ENCODE measurements at places on chromosomes 6 and 20.
A peak's percentile ranks its signal among the peaks of the same experiment; 100 is the strongest.

GRCh38 chr6:74749211-74750147, 456.4 kb downstream of the COL12A1 start:
- peak; percentile 57 for DNase-seq

- DNase-seq = no peak
These were observed 673.1 kb downstream of the HTR1B start for GRCh38 chr6:76790045-76790796.

GRCh38 chr6:132592855-132593254, 3.3 kb upstream of the TAAR5 start:
- no peak for DNase-seq

- no peak for DNase-seq
These were observed 35.2 kb upstream of the NOP56 start for GRCh38 chr20:2617099-2617714.

DNA sequence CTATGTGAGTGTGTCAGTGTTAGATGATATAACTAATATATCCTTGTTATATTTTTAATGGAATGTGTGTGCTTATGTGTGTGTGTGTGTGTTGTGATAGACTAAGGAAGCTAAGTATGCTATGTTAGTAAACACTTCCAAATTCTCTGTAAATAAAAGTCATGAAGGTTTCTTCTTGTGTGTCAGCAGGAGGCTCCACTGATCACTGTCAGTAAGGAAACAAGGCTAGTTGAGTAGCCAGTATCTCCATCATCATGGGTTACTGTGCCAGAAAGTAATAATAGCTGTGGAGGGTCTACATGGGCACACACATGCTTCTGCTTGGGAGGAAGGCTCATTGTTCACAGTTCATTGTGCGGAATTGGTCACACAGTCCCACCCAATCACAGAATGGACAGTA, 302.8 kb upstream of the RNF217 start:
- DNase-seq = no peak

GRCh38 chr20:41141153-41141815, 3.9 kb downstream of the PLCG1 start:
- DNase-seq = no peak

DNA sequence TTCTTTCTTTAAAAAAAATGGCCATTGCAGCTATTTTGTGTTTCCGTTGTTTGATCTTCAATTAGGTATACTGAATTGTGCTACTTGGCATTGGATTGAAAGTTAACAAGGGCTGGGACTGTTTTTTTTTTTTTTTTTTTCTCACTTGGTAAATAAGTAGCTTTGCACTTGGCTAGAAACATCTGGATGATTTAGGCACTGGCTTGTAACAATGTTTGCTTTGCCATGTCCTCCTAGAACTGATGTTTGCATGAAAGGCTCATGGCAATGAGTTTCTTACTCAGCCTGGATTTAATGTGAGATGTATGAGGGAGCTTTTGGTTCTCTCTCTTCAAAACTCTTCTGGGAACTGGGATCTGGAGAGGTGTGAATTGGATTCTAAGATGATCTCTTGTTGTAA, 414.1 kb downstream of the CDH26 start:
- DNase-seq = no peak

- no peak for DNase-seq
These were observed 337 bp downstream of the ESF1 start for GRCh38 chr20:13784271-13784892.

DNA sequence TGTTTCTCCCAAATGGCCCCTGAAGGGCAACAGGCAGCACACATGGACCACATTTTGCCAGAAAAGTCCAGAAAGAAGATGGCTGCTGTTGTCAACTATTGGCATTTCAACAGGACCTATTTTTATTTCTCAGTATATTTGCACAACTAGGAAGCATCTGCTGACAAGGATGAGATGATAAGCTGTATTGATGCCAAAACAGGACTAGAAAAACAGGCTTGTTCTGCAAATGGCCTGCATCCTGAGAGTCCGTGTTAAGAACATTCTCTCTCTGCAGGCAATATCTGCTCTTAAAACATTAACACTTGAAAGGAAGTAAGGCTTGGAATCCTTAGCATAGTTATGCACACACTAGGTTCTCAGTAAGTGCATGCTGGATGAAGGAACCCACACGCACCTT, 283.7 kb downstream of the ESR1 start:
- no peak for DNase-seq

GRCh38 chr6:88572449-88573139, 390.8 kb downstream of the RNGTT start:
- DNase-seq = no peak

GRCh38 chr20:48398506-48399449, 429.0 kb downstream of the PREX1 start:
- DNase-seq = no peak
